Testis (tissue), 5 donors: ENCODE measurements at places on chromosomes 7 and 10.

DNA sequence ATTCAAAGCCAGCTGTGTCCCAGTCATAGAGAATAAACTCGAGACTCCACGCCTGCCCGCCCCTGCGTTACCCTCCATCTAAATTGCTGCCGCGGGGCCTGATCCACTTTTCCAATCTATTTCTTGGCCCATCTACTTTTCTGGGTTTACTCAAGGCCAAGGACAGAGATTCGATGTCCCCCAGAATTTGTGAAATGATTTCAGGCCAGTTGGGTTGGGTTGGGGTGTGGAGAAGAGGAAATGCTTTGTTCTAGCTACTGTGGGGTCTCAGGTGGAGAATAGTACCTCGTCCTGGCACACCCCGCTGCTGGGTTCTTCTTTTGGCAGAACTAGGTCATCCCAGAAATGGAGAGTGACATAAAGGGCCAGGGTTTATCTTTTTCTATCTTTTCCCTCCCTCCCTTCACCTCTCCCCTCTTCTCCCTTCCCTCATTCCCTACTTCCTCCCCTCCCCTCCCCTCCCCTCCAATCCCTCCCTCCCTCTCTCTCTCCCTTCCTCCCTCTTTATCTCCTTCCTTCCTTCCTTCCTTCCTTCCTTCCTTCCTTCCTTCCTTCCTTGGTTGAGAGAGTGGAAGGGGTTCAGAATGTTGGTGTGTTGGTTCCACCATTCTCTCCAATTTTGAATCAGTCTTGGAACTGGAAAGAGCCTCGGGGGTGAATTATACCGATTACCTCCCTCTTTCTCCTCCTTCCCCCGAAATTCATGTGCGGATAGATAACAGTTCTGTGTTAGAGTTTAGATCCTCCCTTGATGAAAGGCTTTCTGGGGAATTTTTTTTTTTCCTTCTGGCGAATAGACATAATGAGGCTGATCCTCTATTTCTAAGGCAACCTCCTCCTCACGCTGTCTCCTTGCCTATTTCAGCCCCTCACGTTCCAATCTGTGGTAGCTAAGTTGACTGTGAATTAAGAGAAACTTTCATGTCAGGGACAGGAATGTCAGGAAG, 1.2 kb upstream of the TMEM229A start:
- DNase-seq = peak; percentile 25

DNA sequence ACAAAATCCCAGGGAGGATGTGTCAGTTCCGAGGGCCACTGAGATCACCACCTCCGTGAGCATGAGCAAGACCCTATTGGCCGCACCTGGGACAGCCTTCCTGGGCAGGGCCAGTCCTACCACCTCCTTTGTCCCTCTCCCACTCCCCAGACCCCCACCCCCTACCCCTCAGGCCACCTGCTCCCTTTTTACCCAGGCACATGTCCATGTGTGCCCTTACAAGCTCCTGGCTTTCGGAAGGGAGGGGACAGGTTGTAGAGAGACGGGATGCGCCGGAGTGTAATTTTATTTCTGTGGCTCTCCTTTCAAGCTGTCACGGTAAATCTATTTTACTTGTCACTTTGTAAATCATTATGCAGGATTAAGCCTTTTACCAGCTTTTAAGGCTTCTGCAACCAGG, 20.9 kb downstream of the ZMIZ1 start:
- DNase-seq = no peak

DNA sequence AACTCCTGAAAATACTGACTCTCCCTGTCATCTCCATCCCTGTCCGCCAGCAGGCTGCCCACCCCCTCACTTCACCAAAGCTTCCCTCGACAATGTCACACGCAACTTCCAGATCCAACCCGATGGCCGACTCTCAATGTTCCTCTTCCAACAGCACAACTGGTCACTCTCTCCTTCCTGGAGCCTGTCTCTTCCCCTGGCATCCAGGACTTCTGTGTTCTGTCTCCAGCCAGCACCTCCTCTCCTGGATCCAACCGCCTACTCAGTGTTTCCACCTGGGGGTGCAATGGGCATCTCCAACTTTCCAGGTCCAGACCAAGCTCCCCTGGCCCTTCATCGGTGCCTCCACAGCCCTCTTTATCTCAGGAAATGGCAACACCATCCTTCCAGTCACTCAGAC, 8.6 kb downstream of the CPA5 start:
- DNase-seq = no peak

- peak; percentile 25 for DNase-seq
These were observed 58.3 kb upstream of the PPP1R9A start for GRCh38 chr7:94848992-94849576.

GRCh38 chr10:20949967-20950366, 52.9 kb upstream of the NEBL start:
- no peak for DNase-seq

DNA sequence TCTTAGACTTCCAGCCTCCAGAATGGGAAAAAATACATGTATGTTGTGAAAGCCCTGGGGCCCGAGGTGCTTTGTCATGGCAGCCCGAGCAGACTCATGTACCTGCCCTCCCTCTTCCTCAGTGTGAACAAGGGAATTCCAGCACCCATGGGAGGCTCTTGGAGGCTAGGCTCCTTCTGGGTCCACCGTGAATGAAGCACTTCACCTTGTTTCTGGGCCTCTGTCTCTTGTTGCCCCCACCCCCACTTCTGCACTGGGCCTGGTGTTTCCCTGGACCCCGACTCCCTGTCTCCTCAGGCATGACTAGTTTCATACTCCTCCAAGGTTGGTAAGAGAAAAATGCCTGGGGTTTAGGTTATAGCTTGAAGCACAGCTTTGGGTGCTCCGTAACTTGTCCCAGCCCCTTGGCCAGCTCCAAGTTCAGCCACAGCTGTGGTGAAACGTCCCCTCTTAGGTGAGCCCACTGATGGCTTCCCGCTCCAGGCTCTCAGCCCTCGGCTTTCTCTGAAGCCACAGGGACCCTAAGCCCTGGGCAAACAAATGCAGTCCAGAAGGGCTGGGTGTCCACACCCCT, 30.2 kb upstream of the ARHGAP22 start:
- DNase-seq = no peak

GRCh38 chr10:92108120-92108519, 182.8 kb downstream of the CPEB3 start:
- DNase-seq = no peak

DNA sequence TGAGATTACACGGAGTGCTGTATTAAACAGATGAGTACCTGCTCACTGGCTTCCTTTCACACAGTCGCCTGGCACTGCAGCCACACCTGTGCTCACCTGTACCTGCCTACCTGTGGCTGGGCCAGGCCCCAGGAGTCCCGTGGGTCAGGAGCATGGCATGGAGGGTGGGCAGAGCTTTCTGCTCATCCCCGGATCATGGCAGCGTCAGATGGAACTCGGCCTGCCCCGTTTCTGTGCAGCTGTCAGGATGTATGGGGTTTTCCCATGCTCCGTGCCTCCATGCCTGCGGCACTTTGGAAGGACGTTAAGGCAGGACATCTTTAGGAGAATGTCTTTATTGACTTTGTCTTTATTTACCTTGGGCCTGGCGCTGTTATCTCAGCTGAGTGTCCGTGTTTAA, 112.2 kb downstream of the MGMT start:
- DNase-seq = no peak

- no peak for DNase-seq
These were observed 126.3 kb downstream of the SNX10 start for GRCh38 chr7:26417911-26418413.

- DNase-seq = peak; percentile 56
These were observed at the start of gene SPOCK2 for GRCh38 chr10:72087969-72088888. SPOCK2 (minus strand) TSS chr10:72088551; CDS start chr10:72088328, 223 bp downstream.

- no peak for DNase-seq
These were observed 428.4 kb downstream of the ARL4A start for GRCh38 chr7:13115855-13116254.

GRCh38 chr7:131501930-131502685, 54.3 kb downstream of the PODXL start:
- no peak for DNase-seq

- no peak for DNase-seq
These were observed 216.5 kb downstream of the MGMT start for GRCh38 chr10:129683519-129683918.

GRCh38 chr7:4202154-4202736, 479.9 kb upstream of the FOXK1 start:
- DNase-seq = no peak

GRCh38 chr7:100485471-100485876, 1.7 kb downstream of the NYAP1 start:
- no peak for DNase-seq

DNA sequence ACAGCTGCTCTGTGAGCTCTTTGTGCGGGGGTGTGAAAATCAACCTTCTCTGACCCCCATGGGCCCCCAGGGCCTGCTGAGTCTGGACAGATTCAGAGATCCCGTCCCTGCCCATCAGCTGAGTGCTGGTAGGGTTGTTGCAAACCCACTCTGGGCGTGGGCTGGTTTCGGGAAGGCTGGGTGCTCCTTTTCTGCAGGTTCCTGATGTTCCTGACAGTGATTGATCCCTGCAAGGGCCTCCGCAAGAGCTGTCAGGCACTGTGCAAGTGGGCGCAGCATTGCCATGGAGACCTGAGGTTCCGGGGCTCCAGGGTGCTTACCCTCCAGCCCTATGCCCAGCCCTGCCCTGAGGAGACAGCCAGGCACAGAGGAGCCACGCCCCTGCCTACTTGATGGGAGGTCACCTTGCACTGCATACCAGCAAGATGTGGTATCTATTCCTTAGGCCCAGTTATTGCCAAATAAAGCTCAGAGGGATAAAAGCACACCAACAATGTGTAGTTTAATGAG, 44.3 kb upstream of the INPP5A start:
- DNase-seq = no peak

DNA sequence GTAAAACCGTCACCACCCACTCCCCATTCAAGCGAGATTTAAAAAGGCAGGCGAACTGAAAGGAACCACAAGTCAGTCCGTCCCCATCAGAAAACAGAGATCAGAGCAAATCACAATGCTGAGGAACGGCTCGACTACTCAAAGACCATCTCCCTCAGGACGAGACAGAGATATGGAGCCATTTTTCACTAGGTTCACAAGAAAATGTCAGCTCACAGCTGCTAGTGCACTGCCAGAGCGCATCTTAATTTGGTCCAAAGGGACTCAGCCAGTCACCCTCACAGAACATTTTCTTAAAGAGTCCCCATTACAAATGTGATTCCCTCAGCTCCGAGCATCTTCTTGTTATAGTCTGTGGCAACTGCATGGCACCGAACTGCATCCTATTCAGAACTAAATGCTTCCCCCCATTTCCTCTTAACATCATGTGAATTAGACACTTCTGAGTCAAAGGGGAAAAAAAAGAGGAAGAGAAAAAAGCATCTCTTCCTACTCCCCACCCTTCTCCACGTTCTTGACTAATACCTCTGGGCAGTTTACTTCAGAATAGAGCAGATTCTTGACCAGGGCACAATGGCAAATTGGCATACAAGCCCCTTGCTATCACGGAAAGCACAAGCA, 683.9 kb downstream of the MAGI2 start:
- no peak for DNase-seq

- no peak for DNase-seq
These were observed 54.1 kb downstream of the MTERF1 start for GRCh38 chr7:91826377-91826776.

DNA sequence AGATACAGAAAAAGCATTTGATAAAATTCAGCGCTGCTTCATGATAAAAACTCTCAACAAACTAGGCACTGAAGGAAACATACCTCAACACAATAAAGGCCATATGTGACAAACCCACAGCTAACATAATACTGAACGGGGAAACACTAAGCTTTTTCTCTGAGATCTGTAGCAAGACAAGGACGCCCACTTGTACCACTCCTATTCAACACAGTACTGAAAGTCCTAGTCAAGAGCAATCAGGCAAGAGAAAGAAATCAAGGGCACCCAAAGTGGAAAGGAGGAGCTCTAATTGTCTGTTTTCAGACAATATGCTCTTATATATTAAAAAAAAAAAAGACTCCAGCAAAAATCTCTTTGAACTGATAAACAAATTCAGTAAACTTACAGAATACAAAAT, 13.3 kb downstream of the DIP2C start:
- no peak for DNase-seq

- no peak for DNase-seq
These were observed 79.2 kb downstream of the COL26A1 start for GRCh38 chr7:101441890-101442289.

DNA sequence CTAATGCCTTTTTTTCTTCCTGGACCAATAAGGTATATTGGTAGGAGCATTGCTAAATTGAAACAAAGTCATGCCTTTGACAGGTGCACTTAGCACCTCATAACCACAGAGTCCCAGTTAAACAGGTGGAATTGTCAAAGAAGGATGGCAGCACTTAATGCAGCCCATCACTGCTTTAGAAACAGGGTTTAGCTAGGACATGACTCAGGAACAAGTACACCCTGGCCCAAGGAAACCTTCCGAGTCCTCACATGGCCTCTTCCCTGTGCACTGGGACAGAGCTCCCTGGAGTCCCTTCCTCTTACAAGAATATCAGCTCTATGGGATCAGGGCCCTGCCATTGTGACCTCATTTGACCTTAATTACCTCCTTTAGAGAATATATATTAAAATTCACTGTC, 382.7 kb downstream of the EXOC4 start:
- no peak for DNase-seq

DNA sequence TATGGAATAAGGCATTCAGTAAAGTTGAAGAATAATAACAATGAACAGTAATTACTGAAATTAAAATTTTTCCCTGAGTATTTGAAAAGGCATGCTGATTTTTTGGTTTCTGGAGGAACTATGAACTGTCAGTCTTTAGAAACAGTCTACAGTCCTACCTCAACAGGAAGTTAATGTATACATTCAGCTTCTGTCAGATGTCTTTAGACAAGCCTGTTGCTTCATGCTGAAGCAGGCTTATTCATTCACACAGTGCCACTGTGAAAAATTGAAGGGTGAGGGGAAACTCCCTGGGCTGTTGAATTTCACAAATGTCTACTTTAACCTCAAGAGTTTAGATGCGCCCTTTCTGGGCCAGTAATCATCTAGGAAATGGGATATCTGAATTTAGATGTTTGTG, 3.5 kb downstream of the NRF1 start:
- no peak for DNase-seq

DNA sequence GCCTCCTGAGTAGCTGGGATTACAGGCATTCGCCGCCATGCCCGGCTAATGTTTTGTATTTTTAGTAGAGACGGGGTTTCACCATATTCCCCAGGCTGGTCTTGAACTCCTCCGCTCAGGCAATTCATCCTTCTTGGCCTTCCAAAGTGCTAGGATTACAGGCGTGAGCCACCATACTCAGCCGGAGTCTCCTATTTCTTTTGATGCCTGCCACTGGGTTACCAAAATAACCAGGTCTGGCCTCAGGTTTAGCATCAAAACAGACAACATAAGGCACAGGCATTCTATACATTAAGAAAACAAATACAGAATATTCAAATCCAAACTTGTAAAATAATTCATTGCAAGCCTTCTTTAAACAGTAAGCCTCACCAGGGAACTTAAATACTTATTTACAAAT, 289.8 kb upstream of the IMMP2L start:
- no peak for DNase-seq
